ENCODE measurements at places on chromosomes 1 and 21. TPM values are rescaled to one million over a fixed set of nuclear protein-coding genes. Genes with fewer than 3 reads are reported as not detected.

DNA sequence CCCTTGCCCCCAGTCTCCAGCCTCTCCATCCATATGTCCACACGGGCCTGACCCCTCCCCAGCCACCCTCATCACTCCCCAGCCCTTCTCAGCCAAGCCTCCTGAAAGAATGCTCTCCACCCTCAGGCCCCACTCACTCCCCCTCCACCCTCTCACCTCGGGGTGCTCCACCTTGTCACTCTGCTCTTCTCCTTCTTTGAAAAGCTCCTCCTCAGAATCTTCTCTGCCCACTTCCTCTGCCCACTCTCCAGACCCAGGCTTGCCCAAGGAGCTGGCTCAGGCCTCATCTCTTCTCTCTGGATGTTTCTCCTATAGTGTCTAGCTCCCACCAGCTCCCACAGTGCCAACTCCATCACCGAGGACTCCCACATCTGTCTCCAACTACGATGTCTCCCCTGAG, 13.9 kb downstream of the COL8A2 start:
- no peak overlapping the region for H3K27ac ChIP-seq
- no peaks in the 10 kb centered on the region for H3K27me3 ChIP-seq
- H3K4me3 ChIP-seq: no peak overlapping the region
- DNase-seq: no peak

DNA sequence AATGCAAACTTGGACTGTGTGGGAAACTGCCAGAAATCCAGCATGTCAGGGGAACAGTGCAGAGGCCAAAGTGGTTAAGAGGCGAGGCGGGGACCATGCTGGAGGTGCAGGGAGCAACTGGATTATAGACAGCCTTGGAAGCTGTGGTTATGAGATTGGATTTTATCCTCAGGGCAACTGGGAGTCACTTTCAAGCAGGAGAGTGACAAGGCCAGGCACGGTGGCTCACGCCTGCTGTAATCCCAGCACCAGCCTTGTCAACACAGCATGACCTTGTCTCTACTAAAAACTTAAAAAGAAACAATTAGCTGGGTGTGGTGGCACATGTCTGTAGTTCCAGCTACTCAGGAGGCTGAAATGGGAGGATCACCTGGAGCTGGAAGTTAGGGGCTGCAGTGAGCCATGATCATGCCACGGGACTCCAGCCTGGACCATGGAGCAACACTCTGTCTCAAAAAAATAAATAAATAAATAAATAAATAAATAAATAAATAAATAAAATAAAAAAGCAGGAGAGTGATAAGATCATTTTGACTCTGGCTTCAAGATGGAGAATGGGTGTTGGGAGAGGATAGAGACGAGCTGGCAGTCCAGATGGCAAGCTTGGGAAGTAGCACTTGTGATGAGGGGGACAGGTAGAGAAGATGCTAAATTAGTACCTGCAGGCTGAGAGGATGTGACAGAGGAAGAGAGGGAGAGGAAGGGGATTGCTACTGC, 3.5 kb downstream of the HAPLN2 start:
- no peak overlapping the region for H3K27ac ChIP-seq
- H3K4me3 ChIP-seq: no peak overlapping the region
- no peak for DNase-seq

DNA sequence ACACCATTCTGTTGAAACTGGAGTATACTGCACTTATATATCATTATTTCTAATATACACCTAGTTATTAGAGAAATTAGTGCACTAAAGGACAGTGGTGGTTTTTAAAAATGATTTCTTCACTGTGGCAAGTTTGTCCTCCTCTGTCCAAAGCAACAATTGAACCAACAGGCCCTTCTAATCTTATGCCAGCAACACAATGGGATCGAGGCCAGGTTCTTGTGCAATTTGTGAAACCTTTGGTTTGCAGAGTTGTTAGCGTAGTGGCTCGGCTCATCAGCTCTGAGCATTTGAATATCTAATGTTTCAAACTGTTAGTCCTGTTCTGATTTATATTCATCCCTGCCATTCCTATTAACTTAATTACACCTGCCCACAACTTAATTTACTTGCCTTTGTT, 9.9 kb upstream of the LRRC39 start:
- no peak overlapping the region for H3K27ac ChIP-seq
- peaks cover 5% of the 10 kb centered on the region for H3K36me3 ChIP-seq
- no peak for DNase-seq
- no peaks in the 10 kb centered on the region for H3K27me3 ChIP-seq

GRCh38 chr1:220880362-220880670, 1.1 kb downstream of the HLX start:
- DNase-seq: no peak
- no peaks in the 10 kb centered on the region for H3K36me3 ChIP-seq
- H3K27me3 ChIP-seq: peaks cover 80% of the 10 kb centered on the region
- H3K27ac ChIP-seq: no peak overlapping the region

DNA sequence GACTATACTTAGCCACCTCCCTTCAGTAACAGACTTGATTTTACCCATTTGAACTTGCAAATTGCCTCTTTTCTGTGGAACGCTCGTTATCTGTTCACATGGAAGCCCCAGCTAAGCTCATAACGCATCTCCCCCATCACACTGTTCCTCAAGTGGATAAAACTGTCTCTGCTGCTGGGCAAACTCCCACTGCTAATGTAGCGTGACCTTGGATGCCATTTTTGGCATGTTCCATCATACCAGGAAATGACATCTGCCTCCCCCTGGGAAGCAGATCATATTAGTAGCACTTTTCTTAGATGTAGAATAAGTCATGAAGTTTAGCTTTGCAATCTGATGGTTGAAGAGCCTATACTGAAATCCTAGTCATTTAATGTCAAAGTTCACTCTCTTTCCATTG, 528.7 kb upstream of the PLXNA2 start:
- H3K4me1 ChIP-seq: no peaks in the 10 kb centered on the region
- H3K27me3 ChIP-seq: no peaks in the 10 kb centered on the region
- no peak overlapping the region for H3K27ac ChIP-seq
- DNase-seq: no peak
- H3K36me3 ChIP-seq: no peaks in the 10 kb centered on the region

NUF2 gene
- 2.8 TPM for total RNA-seq

RIMS3 gene
- total RNA-seq: 3.0 TPM

DNA sequence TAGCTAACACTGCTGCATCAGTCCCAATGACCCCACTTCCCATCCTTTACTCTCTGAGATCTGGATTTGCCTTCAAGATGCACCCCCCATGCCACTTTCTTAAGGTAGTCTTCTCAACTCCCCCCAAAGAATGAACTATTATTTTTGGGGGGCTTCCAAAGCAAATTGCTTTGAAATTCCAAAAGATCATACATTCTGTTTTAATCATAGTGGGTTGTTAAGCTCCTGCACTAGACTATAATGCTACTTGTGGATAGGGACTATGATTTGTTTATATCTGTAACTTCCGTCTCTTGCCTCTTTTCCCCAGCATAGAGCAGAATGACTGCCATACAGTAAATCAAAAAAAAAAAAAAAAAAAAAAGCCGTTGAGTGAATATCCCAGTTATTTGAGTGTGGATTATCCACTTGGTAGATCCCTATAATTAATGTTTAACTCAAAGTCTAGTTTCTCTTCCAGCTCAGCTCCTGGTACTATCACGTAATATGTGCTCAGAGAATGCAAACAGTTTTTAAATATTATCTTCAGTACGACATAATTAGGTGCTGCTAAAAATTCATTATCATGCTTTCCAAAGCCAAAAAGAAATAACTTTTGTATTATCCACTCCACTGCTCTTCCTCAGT, 26.9 kb downstream of the KIRREL1 start:
- no peaks in the 10 kb centered on the region for H3K27me3 ChIP-seq
- H3K4me1 ChIP-seq: no peaks in the 10 kb centered on the region
- H3K36me3 ChIP-seq: no peaks in the 10 kb centered on the region
- H3K4me3 ChIP-seq: no peak overlapping the region

DNA sequence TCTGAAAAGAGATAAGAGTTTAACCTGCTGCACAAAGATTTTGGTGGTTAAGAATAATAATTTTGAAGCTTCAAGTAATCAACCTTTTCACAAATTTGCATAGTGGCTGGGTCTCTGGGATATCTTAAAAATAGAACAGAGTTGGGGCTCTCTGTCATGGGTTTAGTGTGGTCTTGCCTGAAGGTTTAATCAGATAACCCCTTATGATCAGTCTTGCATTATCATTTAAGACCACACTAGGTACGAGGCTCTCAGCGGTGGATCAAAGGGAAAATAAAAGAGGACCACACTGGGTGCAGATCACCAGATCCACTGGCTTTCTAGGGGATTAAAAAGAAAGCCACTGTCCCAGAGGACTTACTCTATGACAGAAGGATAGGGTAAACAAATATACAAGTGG, 19.5 kb downstream of the LRRC8C start:
- DNase-seq: no peak
- no peaks in the 10 kb centered on the region for H3K36me3 ChIP-seq
- peak overlapping the region; percentile 43 for H3K27ac ChIP-seq
- peaks cover 26% of the 10 kb centered on the region for H3K4me1 ChIP-seq
- H3K4me3 ChIP-seq: no peak overlapping the region
- no peaks in the 10 kb centered on the region for H3K27me3 ChIP-seq

DNA sequence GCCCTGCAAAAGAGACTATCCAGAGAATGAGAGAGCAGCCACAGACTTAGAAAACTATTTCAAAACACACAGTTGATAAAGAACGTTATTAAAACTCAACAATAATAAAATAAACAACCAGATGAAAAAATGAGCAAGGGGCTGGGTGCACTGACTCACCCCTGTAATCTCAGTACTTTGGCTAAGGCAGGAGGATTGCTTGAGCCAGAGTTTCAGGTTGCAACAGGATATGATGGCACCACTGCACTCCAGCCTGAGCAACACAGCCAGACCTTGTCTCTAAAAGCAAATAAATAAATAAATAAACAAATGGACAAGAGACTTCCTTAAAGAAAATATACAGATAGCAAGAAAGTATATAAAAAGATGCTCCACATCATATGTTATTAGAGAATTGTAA, 144.6 kb downstream of the LRRIQ3 start:
- no peak overlapping the region for H3K4me3 ChIP-seq
- H3K4me1 ChIP-seq: no peaks in the 10 kb centered on the region
- no peak overlapping the region for H3K27ac ChIP-seq
- DNase-seq: no peak
- H3K27me3 ChIP-seq: no peaks in the 10 kb centered on the region
- no peaks in the 10 kb centered on the region for H3K36me3 ChIP-seq

FNDC5 gene
- total RNA-seq: not detected

DNA sequence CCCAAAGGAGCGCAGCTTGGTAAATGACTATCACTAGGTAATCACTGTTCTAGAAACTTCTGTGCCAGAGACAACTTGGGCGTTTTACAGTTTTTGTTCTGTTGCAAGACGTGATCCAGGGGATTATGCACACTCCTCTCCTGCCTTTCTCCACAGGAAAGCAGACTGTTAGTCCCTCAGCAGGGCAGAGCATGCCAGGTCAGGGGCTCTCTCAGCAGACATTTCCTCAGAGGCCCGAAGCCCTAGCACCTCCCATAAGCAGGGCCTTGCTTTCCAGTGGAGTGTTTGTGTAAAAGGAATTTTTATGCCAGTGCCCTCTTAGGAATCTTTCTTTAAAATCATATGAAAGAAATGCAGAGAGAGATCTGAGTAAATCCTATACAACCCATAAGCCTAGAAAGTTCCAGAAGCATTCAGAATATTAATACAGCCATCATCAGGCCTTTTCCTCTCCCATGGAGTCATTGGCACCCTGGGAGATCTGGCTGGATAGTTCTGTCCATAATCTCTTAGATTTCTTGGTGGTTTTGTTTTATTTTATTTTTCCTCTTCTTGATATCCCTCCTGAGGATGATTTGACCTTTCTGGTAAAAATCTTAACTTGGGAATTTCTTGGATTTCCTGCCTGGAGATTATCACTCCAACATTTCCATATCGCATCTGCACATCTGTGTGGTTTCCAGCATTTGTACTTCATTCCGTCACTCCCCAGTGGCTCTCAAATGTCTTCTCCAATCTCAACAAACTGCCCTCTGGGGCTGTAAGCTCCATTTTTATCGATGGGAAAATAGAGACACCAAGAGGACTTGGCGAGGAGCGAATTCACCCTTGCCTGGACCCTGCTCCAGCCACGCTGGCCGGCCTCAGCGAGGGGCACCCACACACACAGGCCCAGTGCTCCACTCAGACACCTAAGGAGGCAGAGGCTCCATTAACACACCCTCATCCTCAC, 116.1 kb downstream of the PSMG1 start:
- peaks cover 2% of the 10 kb centered on the region for H3K27me3 ChIP-seq
- H3K4me3 ChIP-seq: no peak overlapping the region
- H3K27ac ChIP-seq: no peak overlapping the region
- H3K36me3 ChIP-seq: no peaks in the 10 kb centered on the region
- no peak for DNase-seq

DNA sequence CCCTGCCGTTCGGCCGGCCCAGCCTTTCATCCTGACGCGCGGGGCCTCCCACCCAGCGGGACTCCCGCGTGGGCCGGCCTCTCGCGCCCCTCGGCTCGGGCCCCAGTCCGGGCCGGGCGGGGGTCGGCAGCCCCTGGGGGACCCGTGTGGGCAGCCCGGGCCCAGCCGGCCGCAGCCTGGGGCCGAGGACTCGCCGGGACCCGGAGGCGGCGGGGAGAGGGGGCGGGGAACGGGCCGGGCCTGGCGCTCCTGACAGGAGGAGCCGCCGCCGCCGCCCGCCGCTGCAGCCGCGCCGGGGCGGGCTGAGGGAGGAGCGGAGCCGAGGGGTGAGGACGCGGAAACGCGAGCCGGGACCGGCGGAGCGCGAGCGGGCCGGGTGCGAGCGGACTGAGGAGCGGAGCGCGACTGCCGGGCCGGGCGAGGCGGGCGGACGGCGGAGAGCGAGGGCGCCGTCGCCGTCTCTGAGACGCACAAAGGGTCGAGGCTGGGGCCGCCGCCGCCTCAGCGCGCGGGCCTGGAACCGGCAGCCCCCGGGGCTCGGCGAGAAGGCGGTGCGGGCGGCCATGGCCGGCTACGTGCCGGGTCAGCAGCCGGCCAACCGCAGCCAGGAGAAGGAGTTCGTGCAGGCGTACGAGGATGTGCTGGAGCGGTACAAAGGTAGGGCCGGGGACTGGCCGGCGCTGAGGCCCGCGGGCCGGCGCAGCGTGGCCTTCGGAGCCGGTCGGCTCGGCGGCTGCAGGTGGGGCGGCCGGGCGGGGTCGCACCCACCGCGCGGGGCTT, 79.1 kb downstream of the NDUFS5 start:
- H3K27ac ChIP-seq: no peak overlapping the region
- peaks cover 19% of the 10 kb centered on the region for H3K4me1 ChIP-seq
- H3K36me3 ChIP-seq: no peaks in the 10 kb centered on the region
- H3K4me3 ChIP-seq: peak overlapping the region; percentile 65
- DNase-seq: peak; percentile 23
- H3K27me3 ChIP-seq: no peaks in the 10 kb centered on the region

PGLYRP4 gene
- total RNA-seq: not detected

GRCh38 chr1:203189951-203190352, 3.4 kb upstream of the CHI3L1 start:
- no peaks in the 10 kb centered on the region for H3K36me3 ChIP-seq
- no peaks in the 10 kb centered on the region for H3K4me1 ChIP-seq
- no peaks in the 10 kb centered on the region for H3K27me3 ChIP-seq
- no peak overlapping the region for H3K27ac ChIP-seq

MAP10 gene
- total RNA-seq: 1.5 TPM

NHLH1 gene
- total RNA-seq: 0.38 TPM

All from T-cell (primary cell).